CD4-positive, CD25-positive, alpha-beta regulatory T cell (primary cell): ENCODE measurements at places on chromosomes 4 and X. TPM values are rescaled to one million over a fixed set of nuclear protein-coding genes. Genes with fewer than 3 reads are reported as not detected.

Gene P2RY10
- 134 TPM for total RNA-seq

Gene SULT1E1
- not detected for total RNA-seq

Gene RENBP
- total RNA-seq, result 15.3 TPM

Gene POF1B
- 0.57 TPM for total RNA-seq

Gene REPS2
- 0.74 TPM for total RNA-seq

Gene GNRHR
- not detected for total RNA-seq

Gene PAK3
- 3.7 TPM for total RNA-seq

Gene SHOX
- total RNA-seq, result not detected

Gene JCHAIN
- total RNA-seq, result 0.84 TPM

Gene SPANXD
- total RNA-seq, result not detected

Gene UCP1
- total RNA-seq, result not detected

Gene SPIN2A
- total RNA-seq, result 0.81 TPM

Gene CHRNA9
- total RNA-seq, result not detected

Gene UBE2D3
- 587 TPM for total RNA-seq

Gene VSIG4
- not detected for total RNA-seq

Gene SLC34A2
- not detected for total RNA-seq

DNA sequence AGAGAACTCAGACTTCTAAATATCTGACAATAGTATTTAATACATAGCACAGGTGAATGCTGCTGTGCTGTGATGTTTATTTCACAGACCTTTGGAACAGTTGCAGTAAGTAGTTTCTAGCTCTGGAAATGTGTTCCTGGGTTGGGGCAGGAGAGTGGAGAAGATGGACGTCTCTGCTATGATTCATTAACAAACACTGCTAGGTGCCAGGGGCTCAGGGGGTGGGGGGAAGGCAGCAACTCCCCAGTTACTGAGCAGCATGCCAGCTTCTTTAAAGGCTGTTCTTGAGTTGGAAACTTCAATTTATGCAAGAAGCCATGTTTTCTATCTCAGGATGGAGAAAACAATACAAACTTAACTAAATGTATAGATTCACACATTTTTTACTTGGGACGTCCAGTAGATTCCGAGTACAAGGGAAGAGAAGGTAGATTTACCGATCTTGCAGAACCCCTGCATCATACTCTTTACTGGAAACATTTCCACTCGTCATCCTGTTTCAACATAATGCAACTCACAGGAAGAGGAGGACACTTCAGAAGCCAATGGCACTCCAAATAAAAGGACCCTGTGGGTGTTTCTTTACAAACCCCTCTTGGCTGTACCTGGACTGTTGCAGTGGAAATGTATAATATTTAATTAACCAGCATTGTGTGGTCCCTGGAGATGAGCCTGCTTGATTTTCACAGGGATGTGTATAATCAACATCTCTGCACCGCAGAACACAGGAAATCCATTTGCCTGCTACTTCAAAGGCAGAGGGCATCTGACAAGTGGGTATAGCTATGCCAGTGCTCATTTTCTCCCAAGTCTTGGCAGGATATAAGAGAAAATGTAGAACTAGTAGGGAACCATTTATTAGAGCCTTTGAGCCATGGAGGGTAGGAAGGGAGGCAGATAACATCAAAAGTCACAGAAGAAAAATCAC lies 171.4 kb downstream of the SH3KBP1 start:
- DNase-seq, result peak; percentile 16

- no peak for DNase-seq
Measured at GRCh38 chrX:22538580-22538979, 265.9 kb downstream of the CBLL2 start.

DNA sequence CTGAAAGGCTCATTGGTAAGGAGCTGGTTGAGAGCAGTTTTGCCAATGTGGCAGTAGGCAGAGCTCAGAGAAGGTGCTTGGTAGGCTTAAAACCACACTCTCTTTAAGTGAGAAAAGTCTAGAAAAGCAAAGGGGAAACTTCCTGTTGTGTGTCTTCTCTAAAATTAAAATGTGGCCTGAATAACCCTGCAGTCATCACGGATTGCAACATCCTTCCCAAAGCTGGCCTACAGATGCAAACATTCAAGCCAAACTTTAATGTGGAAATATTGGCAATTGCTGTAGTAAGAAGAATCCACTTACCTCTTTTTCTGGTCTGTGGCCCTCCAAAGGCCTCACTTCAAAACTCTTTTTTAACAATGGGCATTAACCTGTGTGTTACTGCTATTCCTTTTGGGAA lies 348.5 kb downstream of the OPHN1 start:
- DNase-seq, result no peak

- no peak for DNase-seq
Measured at GRCh38 chr4:40046311-40046980, 10.2 kb upstream of the N4BP2 start.

DNA sequence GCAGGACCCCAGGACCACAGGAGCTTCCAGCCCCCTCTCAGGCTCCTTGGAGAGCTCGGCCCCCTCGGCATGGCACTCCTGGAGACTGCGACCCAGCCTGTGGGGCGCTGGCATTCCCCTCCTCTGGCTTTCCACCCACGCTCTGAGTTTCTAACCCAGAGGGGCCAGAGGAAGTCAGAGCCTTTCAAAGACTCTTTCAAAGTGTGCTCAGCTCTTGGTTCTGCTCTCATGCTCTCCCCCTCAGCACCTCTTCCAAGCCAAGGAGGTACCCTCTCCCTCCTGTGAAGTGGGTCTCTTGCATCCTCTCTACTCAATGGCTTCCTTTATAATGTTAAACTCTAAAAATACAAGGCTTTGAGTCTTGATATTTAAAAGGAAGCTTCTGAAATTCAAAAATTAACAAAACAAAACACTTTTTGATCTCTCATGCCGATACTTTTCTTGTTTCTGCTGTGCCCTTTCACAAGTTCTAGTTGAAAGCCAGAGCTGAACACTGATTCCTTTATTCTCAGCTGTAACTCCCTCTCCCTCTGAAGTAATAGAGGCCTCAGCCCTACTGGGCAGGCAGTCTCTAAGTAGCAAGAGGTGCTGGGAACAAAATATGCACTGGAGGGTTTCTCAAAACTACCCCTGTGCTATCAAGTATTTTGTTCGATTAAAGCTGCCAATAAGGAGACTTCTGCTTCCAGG lies 82.8 kb downstream of the NAT8L start:
- DNase-seq, result no peak

GRCh38 chr4:149845743-149846142 lies 30.1 kb upstream of the IQCM start:
- DNase-seq, result no peak

GRCh38 chr4:145446184-145446583 lies 35.5 kb upstream of the SMAD1 start:
- no peak for DNase-seq

GRCh38 chr4:113822555-113823290 lies 61.2 kb upstream of the CAMK2D start:
- peak; percentile 7 for DNase-seq

GRCh38 chrX:134186362-134187121 lies 50.4 kb upstream of the CCDC160 start:
- DNase-seq, result peak; percentile 67

DNA sequence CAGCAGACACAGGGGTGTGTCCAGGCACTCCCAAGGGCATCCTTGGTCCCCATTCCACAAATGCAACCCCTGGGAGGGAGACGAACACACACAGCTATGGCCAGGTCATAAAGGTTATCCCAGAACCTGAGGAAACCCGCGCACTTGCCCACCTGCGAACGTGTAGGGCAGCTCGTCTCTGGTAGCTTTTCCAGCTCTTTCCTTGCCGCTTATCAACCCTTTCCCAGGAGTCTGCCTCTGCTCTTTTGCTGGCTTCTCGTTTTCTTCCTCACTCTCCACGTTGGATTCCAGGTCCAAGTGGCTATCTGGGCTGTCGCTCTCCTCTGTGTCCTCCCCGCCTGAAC lies 13.5 kb downstream of the NOP14 start:
- DNase-seq, result no peak

GRCh38 chr4:53043055-53043454 lies 180.9 kb downstream of the RASL11B start:
- no peak for DNase-seq

GRCh38 chrX:103626855-103627254 lies 1.9 kb upstream of the TCEAL1 start:
- DNase-seq, result no peak

- no peak for DNase-seq
Measured at GRCh38 chr4:16289897-16290554, 63.8 kb upstream of the TAPT1 start.

- no peak for DNase-seq
Measured at GRCh38 chrX:124028182-124028581, 66.7 kb downstream of the STAG2 start.

DNA sequence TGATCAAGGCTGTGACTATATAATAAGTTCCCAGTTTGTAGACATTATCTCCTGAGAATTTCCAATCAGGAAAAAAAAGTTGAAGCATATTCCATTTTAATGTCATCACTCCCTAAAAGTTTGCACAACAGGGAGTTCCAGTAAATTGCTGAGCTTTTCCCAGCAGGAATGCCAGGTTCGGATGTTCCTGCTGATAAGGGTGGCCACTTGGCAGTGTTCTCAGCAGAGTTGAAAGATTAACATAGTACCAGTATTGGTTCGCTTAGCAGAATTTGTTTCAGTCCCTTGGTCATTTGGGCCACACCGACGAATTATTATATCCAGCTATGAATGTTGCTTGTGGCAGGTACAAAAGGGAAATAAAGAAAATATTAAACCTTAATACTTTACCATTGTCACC lies 5.2 kb upstream of the CXCL2 start:
- no peak for DNase-seq

DNA sequence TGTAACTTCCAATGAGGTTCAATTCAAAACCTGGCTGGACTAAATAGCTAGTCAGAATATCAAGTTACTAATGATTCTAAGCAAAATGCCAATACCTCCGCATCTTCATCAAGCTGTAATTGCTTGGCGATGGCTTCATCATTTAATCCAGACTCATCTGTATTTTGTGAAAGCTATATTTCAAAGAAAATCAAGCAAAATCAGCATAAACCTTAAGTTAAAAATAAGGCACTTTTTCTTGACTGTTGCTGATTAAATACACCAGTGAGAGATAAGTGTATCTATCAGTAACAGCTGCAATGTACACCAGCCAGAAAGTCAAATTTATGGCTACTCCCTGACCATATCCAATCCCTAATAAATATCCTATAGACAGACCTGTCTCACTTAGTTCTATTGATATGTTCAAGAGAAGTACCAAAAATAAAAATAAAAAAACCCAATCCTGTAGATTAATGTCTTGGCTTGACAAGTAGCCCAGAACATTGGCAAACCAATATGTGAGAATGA lies 39.6 kb downstream of the RFC1 start:
- DNase-seq, result no peak

- no peak for DNase-seq
Measured at GRCh38 chr4:162707962-162708361, 458.7 kb downstream of the NAF1 start.

- DNase-seq, result no peak
Measured at GRCh38 chrX:131970347-131970746, 52.8 kb upstream of the STK26 start.

- DNase-seq, result no peak
Measured at GRCh38 chr4:8090312-8090711, 68.3 kb downstream of the ABLIM2 start.

GRCh38 chr4:169619518-169619957 lies 840 bp upstream of the CLCN3 start:
- peak; percentile 75 for DNase-seq

- no peak for DNase-seq
Measured at GRCh38 chrX:20952180-20952579, 422.0 kb upstream of the CNKSR2 start.

- DNase-seq, result peak; percentile 33
Measured at GRCh38 chr4:83639849-83640493, 104.1 kb downstream of the GPAT3 start.

DNA sequence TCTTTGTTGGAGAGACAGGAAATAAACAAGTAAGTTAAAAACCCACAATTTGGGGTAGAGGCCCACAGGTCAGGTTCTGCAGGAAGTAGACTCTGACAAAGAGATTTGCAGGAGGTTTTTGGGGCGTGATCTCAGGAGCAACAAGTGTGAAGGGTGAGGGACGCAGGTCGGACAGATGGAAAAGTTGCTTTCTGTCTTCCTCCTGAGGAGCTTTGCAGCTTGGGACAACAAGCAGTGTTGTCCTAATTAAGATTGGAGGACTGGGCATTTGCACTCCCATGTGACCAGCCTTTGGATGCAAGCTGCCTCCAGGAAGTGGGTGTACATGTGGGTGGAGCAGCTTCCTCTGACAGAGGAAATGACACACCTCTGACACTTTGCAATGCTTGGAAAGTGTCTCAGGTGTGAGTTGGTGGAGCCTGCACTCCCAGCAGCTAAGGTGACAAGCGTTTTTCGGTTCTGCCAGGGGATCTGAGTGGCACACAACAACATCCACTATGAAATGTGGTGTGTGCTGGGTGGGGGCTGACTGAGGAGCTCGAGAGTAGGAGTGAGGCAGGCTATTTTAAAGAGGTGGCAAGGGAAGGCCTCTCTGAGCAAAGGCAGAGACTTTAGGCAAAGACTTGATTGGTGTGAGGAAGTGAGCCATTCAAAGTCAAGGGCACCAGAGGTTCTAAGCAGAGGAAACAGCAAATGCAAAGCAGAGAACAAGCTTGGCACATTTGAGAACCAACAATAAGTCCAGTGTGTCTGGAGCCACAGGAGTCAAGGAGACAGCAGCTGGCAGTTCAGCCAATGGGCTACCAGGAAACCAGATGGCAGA lies 339.8 kb upstream of the GATB start:
- peak; percentile 91 for DNase-seq

- no peak for DNase-seq
Measured at GRCh38 chr4:23922013-23922412, 32.2 kb upstream of the PPARGC1A start.

- DNase-seq, result no peak
Measured at GRCh38 chr4:92184566-92184965, 119.2 kb upstream of the GRID2 start.

DNA sequence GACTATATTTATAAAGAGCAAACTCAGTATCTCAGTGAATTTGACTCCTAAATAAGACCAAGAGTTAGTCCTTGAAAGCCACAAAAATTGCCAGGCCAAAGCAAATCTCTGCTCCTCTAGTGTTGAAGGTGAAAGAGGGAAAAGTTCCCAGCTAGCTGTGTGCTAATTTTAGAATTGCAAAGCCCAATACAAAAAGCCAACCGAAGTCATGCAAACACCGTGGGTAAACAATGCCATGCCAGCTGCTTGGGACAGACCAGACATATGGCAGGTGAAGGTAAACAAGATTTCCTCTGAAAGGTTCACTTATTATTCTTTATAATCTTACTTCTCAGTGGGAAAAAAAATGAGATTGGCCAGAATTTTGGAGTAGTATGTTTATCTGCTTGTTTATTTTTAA lies 80.5 kb upstream of the LNX1 start:
- no peak for DNase-seq

- no peak for DNase-seq
Measured at GRCh38 chrX:74179990-74180389, 124.0 kb upstream of the ZCCHC13 start.

GRCh38 chr4:68176500-68176899 lies 46.8 kb upstream of the TMPRSS11F start:
- no peak for DNase-seq

DNA sequence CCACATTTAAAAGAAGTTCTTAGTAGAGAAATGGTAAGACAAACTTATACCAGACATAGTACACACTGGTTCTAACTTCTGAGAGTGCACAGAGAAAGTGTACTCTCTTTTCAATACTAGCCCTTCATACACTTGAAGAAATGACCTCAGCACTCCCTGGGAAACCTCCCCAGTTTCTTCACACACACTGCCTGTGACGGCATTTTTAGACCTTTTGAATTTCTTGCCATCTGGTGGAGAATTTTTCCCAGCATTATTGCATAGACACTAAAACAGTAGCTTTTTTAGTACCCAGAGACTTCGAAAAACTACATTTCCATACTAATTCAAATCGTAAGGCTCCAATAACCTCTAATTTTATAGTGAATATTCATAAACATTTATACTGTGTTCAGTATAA lies 341.6 kb upstream of the MAOA start:
- no peak for DNase-seq
